ENCODE measurements at places on chromosomes 5 and 9.

DNA sequence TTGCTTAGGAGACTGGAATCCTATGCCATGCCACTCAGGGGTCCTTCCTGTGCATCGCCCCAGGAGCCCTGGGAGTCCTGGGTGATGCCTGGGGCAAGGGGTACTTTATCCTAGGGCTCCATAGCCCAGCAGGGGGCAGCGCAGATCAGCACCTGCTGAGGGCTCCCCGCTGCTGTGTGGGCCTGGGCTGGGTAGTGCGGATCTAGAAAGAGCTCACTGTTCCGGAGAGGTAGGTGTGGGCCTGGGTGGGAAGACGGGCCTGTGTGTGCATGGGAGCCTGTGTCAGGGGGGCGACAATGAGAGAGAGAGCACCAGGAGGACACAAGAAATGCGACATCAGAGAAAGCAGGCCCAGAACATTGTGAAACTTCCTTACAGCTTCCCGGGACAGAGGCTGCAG lies 11.4 kb upstream of the DAB2IP start:
- DNase-seq, result no peak

DNA sequence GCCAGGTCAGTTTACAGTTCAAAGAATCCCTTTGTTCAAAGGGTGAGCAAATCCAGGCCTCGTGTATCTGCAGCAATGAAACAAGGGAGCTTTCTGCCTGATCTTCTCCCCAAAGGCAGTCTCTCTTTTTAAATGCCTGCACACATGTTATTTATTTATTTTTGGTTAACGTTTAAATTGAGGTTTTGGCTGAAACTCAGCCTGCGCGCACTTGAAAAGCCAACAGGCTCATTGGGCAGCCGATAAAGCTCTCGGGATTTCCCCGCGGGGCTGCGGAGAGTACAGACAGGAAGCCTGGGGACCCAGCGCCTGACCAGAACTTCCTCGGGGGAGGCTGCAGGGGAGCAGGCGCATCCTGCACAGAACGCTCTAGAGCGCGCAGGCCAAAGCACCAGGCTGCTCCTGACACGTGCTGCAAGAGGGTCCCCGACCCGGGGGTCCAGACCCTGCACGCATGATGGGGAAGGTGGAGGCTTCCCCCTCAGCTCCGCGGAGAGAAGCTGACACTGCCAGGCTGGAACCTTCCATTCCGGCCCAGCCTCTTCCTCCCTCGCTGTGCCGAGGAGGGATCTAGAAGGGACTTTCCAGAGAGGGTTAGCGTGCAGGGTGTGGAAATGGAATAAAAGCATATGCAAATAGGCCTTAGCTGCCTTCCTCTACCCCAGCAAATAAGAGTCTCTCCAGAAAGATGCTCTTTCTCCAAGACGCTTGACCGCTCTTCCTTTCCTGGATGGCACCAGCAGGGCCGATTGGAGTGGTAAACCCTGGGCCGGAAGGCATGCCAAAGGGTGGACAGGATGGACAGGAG lies 46.1 kb downstream of the PTTG1 start:
- peak; percentile 87 for DNase-seq

GRCh38 chr5:162227075-162227474 lies 159.5 kb downstream of the GABRG2 start:
- no peak for DNase-seq

- DNase-seq, result peak; percentile 2
These were observed 70.7 kb downstream of the CSNK1G3 start for GRCh38 chr5:123582550-123583285.

- DNase-seq, result no peak
These were observed 52.5 kb downstream of the AP3B1 start for GRCh38 chr5:78242001-78242400.

GRCh38 chr5:57777174-57777581 lies 294.6 kb upstream of the ACTBL2 start:
- DNase-seq, result no peak

- DNase-seq, result peak; percentile 88
These were observed 56.7 kb upstream of the CPLX2 start for GRCh38 chr5:175814691-175815090.
